Right renal cortex interstitium (tissue), 3 donors: ENCODE measurements at places on chromosomes 11 and 22.

DNA sequence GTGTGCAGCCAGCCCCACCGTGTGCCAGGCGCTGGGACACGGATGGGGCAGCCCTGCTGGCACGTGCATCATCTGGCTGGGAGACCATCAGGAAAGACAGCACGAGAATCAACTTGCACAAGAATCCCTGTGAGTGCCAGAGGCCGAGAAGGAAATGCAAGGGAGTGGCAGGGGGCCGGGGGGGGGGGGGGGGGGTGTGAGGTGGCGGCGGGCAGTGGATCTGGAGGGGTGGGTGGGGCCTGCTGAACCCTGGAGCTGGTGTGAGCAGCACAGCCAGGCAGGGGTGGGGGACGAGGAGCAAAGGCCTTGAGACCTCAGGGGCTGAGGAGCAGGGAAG, 14.0 kb upstream of the FLRT1 start:
- no peak for DNase-seq

GRCh38 chr11:75603791-75604736, 42.0 kb downstream of the SERPINH1 start:
- DNase-seq, result no peak

DNA sequence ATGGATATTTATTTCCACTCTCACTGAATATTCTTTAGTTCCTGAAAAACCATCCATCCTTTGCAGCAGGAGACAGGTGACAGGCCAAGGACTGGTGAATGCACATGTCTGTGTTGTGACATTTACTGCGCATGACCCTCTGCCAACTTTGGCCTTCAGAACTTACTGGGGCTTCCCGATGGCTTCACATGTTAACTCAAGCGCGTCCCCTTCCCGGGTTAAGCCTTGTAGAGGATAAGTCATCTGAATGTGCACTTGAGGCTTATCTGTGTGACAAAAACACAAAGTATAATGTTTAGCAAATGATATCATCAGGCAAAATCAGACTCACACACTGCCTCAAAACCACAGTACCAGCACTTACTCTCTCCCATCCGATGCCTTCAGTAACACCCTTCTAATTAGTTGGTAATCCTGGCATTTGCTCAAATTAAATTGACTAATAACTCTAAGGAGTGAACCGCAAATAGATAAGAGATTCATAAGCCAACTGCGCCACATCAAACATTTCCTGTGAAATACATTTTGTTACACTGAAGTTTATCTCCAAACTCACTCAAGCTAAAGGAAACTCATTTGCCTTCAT, 286.4 kb downstream of the CADM1 start:
- no peak for DNase-seq

DNA sequence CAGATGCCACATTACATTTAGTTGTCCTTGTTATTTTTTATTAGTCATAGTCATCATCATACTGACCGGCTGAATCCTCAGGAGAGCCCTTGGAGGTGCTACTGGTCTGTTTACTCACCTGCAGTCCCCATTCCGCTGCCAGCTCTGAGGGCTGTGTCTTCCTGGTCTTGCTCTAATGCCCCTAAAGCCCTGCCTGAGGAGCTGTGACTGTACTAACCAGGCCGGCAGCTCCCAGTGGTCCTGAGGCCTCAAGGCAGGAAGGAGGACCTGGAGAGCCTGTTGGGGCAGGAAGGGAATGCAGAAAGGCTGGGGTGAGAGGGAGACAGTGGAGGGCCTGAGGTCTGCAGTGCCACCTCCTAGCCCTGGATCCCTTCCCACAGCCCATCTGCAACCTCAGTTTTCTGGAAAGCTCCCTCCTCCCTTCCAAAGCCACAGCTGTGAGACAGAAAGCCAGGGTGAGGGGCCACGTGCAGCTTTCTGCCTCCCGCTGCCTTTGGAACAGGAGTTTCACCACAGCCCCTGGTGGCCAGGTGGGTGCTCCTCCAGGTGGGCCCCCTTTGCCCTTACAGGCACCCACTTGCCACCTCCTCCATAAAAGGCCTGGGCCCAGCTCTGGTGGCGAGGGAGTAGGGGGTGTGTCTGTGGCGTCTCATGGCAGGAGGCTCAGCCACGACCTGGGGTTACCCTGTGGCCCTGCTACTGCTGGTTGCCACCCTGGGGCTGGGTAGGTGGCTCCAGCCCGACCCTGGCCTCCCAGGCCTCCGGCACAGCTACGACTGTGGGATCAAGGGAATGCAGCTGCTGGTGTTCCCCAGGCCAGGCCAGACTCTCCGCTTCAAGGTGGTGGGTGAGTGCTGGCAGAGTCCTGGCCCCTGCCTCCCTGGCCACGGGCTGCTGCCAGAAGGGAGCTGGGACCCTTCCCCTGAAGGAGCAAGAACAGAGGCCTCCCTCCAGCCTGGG, at the start of gene ZP1:
Gene ZP1 (plus strand): TSS at position 632 of the 960 bp plus-strand sequence. CDS start 20 bp downstream, at position 652.
- no peak for DNase-seq

- no peak for DNase-seq
Observed at GRCh38 chr11:94376841-94377240, 24.4 kb downstream of the GPR83 start.

GRCh38 chr11:19918302-19919049, 205.8 kb downstream of the NAV2 start:
- no peak for DNase-seq

DNA sequence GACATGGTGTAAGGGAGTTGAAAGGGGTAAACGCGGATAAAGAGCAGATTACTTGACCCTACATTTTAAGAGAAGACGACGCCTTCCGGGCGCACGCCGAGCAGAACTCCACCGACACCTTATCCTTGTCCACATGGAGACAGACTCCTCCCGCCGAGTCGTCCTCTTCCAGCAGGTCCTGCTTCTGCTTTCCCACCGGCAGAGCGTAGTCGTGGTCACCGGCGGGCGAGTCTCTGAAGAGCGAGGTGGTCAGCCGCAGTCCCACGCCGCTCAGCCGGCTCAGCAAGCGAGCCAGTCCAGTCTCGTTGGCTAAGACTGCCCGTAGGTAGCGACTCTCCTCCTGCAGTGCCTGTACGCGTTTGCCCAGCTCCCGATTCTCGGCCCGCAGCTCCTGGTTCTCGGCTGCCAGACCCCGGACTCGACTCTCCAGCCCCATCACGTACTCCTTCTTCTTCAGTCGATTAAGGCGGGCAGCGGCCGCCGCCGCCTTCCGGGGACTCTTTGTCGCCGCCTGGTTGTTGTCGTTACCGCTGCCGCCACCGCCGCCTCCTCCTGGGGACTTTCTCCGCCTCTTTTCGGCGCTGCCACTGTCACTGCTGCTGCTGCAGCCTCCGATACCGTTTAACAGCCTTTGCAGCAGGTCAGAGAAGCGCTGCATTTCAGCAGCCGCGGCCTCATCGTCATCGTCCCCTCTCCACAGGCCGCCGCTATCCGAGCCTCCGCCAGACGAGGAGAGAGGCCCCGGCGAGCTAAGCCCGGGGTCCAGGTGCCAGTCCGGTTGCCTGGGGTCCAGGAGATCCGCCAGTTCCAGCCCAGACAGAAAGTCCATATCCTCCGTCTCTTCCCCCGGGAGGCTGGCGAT, 945 bp downstream of the CREBZF start:
- DNase-seq, result no peak

DNA sequence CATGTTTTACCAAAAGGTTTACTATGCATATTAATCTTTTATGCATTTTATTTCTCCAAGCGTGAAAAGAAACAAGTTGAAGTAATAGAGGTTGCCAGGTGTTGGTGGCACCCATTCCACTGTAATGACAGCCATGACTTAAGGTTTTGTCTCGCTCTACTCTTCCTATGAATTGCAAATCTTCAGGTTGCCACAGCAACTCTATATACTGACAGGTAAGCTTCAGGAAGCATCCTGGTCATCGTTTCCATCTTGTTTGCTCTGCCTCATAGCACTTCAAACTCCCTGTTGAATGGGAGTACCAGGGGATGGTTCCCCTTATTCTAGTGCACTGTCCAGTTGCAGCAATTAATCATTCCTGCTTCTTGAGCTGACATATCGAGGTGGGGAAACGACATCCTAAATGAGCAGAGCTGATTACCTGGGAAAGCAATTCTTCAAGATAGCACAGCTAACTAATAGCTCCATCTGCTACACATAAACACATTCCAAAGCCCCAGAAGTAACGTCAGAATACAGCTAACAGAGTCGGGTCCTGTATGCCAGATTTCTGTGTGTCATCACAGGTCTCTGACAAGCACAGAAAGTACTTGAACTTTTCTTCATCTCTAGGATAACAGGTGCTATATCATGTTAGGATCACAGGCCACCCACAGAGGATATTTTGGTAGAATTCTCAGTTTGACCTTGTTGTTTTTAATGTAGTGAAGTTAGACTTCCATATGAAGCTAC, 80.3 kb downstream of the CADM1 start:
- DNase-seq, result no peak

DNA sequence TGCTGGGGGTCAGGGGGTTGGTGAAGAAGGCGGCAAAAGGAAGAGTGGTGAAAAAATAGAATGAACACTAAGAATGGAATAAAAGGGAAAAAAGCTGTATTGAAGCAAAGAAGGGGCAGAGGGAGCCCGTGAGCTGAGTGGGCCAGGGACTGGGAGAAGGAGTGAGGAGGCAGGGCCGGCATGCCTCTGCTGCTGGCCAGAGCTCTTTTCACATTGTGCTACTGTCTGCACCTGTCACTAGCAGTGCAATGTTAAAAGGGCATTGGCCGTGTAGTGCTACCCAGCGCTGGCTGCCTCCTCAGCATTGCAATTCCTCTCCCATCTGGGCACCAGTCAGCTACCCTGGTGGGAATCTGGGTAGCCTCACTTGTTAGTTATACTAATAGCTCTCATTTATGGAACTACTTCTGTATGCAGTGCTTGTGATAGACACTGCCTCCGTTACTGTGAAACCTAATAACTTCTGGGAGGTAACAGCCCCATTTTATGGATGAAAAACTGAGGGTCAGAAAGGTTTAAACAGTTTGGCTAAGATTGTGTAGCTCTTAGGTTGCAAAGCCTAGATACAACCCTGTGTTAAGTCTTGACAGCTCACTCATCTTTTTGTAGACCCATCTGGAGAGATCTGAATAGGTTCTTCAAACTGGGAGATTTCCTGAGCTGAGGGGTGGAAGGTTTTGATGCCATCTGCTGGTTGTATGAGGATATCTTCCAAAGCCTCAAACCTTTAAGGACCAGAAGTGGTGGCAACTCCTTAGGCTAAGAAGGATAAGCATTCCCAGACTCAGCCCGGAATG, 8.5 kb downstream of the YPEL4 start:
- DNase-seq, result no peak

DNA sequence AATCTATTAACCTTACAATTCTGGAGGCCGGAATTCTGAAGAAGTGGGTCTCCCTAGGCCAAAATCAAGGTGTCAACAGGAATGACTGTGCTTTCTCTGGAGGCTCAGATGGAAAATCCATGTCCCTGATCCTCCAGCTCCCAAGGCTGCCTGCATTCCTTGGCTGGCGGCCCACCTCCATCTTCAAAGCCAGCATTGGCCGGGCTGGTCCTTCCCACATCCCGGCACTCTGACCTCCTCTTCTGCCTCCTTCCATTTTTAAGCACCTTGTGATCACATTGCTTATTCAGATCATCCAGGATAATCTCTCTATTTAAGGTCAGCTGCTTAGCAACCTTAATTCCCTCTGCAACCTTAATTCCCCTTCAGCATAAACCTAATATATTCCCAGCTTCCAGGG, 22.7 kb upstream of the CTSD start:
- no peak for DNase-seq

GRCh38 chr11:130726234-130727037, 189.8 kb downstream of the SNX19 start:
- no peak for DNase-seq

DNA sequence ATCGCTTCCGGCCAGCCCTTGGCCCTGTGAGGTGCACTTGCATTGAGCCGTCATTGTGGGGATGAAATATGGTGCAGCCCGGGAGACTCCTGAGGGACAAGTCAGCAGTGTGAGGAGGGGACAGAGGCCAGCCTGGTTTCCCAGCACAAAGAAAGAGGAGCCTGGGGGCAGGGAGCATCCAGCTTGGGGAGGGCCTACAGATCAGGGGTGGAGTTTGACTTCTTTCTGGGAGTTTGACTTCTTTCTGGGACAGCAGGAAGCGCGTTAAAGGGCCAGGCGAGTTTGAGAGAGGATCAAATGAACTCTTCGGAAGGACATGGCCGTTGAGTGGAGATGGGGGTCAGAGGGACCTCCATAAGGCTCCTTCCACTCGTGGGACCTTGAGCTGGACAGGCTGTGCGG, 91.9 kb downstream of the LRRC32 start:
- no peak for DNase-seq

GRCh38 chr11:104995001-104995408, 26.6 kb upstream of the CASP4 start:
- no peak for DNase-seq

- peak; percentile 45 for DNase-seq
Observed at GRCh38 chr11:120061761-120062560, 76.0 kb downstream of the TRIM29 start.

- no peak for DNase-seq
Observed at GRCh38 chr11:110314366-110315095, 18.1 kb upstream of the RDX start.

DNA sequence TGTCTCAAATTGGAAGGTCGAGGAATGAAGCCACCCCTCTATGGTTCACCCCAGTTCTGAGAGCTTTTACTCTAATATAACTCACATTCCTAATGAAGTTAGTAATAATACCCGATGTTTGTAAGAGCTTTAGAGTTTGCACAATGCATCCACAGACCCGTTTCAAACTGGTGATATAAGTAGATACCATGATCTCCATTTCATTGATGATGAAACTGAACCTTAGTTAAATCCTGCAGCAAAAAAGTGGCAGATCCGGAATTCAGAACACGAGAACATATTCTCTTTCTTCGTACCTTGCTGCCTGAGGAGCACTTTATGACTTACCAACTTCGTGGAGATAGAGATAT, 757 bp upstream of the RBFOX2 start:
- no peak for DNase-seq

- DNase-seq, result peak; percentile 52
Observed at GRCh38 chr22:24325105-24325757, 54.6 kb downstream of the SPECC1L start.

- no peak for DNase-seq
Observed at GRCh38 chr22:40423310-40423688, 52.9 kb downstream of the SGSM3 start.

DNA sequence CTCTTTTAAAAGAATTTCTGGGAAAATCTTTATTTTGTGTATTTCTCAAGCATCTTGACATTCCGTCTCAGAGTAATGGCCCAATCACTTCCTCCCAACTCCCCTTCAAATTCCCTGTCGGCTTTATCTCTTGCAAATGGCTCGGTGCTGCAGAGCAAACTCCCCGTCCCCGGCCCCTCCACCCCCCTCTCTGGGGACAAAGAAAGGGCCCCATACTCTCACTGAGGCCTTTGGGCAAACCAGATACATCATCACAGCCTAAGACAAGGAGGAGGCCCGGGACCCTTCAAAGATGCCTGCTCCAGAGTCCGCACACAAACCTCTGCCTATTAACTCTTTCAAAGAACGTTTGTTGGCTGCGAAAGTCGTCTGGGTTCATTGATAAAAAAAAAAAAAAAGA, 3.9 kb upstream of the SMIM38 start:
- DNase-seq, result no peak

DNA sequence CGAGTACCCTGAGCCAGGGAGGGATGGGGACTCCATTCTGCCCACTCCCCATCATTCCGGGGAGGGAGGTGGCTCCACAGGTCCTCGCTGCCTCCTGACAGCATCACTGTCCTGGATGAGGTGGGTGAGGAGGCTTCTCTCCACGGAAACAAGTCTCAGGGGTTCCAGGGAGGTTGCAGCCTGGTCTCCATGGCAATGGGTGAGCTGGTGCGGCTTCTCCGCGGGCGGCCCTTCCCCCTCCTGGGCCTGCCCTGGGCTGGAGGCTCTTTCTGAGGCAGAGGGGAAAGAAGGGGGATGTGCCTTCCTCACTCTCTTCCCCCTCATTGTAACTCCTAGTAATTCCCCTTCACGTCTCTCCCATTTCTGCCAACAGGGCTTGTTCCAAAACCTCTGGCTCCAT, 37.1 kb upstream of the PARVG start:
- DNase-seq, result no peak
